AML-193 (cell line): ENCODE measurements at places on chromosomes 5 and 9.

GRCh38 chr9:37575001-37575400 lies 1.2 kb downstream of the FBXO10 start:
- DNase-seq = no peak

- DNase-seq = no peak
Measured at GRCh38 chr5:172186114-172186695, 1.8 kb downstream of the STK10 start.

- no peak for DNase-seq
Measured at GRCh38 chr5:153447534-153447933, 42.9 kb upstream of the GRIA1 start.

- no peak for DNase-seq
Measured at GRCh38 chr9:17962747-17963146, 383.9 kb downstream of the SH3GL2 start.

DNA sequence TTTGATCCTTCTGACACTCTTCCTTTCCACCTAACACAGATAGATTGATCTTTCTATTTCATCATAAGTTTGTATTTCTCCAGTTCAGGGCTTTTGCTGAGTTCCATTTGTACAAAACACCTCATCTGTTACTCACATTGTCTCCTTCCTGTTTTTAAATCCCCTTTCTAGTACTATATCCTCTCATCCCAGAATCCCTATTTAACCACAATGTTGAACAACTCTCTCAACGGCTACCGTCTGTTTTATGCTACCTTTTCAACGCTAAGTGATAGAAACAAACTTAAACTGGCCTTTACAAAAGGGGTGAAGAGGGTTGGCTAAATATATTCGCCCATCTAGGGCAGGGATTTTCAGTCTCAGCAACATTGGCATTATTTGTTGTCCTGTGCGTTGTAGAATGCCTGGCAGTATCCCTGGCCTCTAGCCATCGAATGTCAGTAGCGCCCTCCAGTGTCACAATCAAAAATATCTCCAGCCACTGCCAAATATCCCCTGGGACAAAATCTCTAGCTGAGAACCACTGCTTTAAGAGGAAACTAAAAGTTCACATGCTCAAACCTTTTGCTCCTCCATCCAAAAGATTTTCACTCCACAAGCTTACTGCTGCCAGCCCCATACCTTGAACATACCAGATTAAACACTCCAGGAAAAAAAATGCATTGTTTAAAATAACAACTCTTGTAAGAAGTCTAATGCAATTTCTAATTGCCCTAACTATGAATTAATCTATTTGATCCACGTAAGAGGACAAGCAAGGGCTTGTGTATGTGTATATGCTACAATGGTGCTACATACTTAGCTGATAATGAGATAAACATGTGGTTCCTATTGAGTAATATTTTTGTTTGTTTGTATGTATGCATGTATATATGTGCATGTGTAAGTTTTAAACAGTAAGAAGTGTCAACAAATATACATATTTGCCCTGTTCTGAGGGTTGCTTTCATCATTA lies 344.0 kb downstream of the PTPRD start:
- DNase-seq = peak; percentile 19

- peak; percentile 69 for DNase-seq
Measured at GRCh38 chr9:3299872-3300271, 225.9 kb downstream of the RFX3 start.

DNA sequence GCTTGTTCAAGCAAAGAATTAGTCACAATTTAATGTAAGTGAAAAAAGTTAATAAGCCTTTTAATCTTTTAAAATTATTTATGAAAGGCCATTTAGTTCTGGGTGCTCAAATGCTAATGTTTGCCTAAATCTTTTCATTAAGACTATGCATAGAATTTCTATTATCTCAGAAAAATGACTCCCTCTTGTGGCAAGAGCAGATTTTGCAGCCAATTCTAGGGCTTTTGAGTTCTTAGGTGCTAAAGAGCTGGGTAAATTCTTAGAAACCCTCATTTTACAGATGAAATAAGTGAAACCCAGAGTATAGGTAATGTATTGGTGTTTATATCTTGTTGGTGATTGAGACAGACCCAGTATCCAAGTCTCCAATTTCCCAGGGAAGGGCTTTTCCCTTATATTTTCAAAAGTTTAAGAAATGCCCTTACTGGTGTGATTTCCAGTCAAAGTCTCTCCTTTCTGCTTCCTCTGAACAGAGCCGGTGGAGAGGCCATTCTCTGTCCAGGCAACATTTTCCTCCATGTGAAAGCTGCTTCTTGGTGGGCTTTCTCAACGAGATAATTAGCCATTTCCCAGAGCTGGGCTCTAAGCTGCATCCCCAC lies 24.1 kb upstream of the PCSK5 start:
- peak; percentile 31 for DNase-seq

GRCh38 chr9:75417471-75417870 lies 329.2 kb downstream of the OSTF1 start:
- no peak for DNase-seq

DNA sequence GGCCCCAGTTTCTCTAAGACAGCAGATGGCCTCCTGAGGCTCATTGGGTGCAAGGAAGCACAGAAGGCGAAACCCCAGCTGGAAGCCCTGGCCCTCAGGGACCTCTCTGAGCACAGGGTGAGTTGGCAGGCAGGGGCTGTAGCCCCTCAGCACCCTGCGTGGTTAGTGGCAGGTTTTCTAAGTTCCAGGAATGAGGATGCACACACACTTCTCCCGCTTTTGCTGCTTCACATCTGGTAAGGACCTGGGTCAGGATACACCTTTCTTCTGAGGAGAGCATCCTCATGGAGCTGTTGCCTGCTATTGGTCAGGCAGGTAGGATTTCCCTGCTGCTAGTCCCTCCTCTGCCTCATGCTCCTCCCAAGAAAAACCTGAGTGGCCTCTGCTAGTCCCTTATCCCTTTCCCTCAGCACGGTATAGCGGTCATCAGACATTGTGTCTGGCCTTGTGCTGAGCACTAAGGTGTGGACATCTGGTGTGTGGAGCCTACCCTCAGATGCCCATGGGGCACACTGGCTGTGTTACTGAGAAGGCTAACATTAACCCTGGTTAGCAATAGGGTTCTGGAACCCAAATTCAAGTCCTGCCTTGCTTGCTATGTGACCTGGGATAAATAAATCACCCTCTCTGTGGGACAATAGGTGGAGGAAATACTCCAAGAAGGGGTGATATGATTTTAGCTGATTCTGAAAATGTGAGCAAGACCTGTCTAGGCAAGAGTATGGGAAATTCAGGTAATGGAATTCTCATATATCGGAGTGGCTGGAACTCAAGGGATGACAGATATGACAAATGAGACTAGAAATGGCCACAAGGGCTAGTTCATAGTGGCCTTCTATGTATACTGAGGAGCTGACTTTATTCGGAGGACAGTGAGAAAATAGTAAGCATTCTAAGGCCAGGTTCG lies 1.6 kb downstream of the SLC22A4 start:
- DNase-seq = no peak

- DNase-seq = no peak
Measured at GRCh38 chr5:174900240-174900865, 176.0 kb downstream of the MSX2 start.

DNA sequence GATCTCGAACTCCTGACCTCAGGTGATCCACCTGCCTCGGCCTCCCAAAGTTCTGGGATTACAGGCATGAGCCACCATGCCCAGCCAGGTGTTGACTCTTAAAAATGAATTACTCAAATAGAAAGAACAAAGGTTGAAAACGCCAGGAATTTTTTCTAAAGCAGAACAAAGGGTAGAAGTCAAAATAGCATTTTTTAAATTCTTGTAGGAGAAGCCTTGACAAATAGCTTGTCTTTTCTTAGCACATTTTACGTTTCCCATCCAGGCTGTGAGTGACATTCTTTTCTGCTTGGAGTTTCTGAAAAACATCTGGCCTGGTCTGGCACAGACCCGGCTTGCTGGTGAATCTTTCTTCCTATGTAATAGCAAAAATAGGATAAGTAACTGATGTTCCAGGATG lies 169.4 kb upstream of the ZNF462 start:
- no peak for DNase-seq

GRCh38 chr5:119355685-119356611 lies at the start of gene TNFAIP8:
Gene TNFAIP8 (plus strand): TSS chr5:119356019. CDS start chr5:119356091, 72 bp downstream.
- no peak for DNase-seq

GRCh38 chr9:93949694-93950449 lies 5.3 kb downstream of the BARX1 start:
- no peak for DNase-seq

DNA sequence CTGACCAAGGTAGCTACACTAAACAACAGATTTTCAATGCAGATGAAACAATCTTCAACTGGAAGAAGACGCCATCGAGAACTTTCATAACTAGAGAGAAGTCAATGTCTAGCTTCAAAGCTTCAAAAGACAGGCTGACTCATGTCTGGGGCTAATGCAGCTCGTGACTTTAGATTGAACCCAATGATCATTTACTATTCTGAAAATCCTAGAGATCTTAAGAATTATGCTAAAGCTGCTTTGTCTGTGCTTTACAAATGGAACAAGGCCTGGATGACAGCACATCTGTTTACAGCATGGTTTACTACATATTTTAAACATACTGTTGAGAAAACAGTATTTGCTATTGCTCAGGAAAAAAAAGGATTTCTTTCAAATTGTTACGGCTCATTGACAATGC lies 54.9 kb downstream of the RICTOR start:
- no peak for DNase-seq

GRCh38 chr5:59866661-59867060 lies 26.9 kb downstream of the PDE4D start:
- DNase-seq = no peak

GRCh38 chr9:126304971-126305320 lies 21.7 kb upstream of the MVB12B start:
- no peak for DNase-seq

- no peak for DNase-seq
Measured at GRCh38 chr5:176474476-176474875, 26.3 kb downstream of the FAF2 start.

GRCh38 chr5:9455826-9456434 lies 89.9 kb downstream of the SEMA5A start:
- no peak for DNase-seq

DNA sequence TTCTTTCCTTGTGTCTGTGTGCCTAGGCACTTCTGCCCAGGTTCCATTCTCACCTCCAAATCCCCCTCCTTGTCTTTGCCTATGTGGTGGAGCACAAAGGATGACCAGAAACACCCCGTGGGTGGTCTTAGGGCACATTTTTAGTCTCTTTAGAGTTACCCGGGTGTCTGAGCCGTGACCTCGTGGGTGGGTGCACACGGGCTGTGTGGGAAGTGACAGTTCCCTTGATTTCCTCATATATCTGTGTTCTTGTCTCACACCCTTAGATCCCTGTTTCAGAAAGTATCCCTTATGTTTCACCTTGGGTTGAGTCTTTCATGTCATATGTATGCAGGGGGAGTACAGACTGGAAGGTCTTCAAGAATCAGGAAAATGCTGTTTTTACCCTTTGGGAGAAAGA lies 13.4 kb upstream of the SMIM32 start:
- DNase-seq = no peak

- DNase-seq = no peak
Measured at GRCh38 chr5:68479524-68479923, 264.0 kb downstream of the PIK3R1 start.

DNA sequence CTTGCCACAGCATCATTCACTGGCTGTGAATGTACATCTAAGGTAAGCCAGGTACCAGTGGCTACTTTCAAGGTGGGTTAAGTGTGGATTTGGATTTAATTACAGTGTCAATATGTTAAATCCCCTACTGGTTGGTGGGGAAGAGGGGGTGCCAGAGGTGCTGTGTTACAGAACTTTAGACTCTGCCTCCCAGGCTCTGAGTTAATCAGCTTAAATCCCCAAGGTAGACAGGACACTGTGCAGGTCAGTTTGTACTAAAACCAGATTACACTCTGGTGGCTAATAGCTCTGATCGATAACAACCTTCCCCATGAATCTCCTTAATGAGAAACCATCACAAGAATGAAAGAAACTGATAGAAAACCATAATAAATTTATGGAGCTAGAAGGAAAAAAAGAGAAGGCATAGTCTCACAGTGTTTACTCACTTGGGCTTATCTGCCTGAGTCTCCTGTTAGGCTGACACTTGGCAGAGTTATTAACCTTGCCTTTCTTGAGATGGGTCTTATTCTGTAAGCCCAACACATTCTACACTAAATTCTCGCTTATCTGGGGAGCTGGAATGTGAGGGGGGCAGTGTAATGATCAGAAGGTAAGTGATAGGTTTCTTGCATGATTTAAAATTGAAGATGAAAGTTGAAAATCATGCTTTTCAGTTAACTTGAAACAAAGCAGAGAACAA lies 106.8 kb downstream of the LMNB1 start:
- no peak for DNase-seq

GRCh38 chr5:83914199-83914598 lies 193.5 kb upstream of the HAPLN1 start:
- DNase-seq = no peak

- no peak for DNase-seq
Measured at GRCh38 chr5:79992891-79993657, 2.0 kb upstream of the MTX3 start.

DNA sequence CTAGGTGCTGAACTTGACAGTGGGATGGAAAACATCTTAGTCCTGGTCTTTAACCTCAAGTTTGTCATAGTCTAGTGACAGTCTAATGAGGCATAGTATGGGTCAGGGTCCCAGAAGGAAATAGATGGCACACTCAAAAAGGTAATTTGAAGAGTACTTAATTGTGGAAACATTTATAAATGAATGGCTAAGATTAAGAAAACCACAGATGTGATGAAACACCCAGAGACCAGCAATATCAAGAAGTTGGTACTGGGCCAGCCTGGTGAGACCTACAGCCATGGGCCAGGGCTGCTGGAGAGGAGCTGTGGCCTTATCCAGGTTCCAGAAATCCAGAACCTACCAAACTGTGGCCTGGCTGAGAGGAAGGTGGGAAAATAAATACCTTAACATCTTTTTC lies 93.5 kb upstream of the ATG10 start:
- DNase-seq = peak; percentile 92

- no peak for DNase-seq
Measured at GRCh38 chr5:96904054-96904931, 28.0 kb downstream of the ERAP2 start.

GRCh38 chr9:125829743-125830142 lies 82.6 kb downstream of the PBX3 start:
- peak; percentile 35 for DNase-seq

GRCh38 chr5:14256026-14256690 lies 113.0 kb downstream of the TRIO start:
- no peak for DNase-seq

DNA sequence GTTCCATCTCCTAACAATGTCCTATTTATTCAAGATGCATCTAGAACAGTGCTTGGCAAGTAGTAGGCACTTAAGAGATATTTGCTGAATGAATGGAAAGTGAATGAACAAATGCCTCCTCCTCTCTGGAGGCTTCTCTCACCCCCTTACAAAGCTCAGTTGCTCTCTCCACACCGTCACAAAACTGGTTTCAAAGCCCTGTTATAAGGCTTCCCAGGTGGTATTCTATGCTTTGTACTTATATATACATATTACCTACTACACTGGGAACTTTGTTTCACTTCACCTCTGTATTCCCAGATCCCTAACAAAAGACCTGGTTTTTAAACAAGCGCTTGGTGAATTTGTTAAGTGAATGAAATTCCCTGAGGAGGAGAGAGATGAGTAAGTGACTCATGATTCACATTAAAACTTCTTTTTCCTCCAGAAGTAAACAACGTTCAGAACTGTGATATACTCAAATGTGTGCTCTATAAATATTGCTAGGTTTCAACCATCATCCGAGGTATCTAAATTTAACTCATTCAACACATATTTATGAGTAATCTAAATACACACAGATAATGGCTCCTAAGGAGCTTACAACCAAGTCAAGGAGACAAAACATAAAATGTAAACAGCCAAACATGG lies 36.0 kb downstream of the DENND1A start:
- DNase-seq = no peak
